ENCODE measurements at places on chromosomes 12 and 14. TPM values are rescaled to one million over a fixed set of nuclear protein-coding genes. Genes with fewer than 3 reads are reported as not detected.

Gene ETFBKMT
- 2.4 TPM for total RNA-seq

Gene KCNK13
- total RNA-seq: not detected

Gene DUSP16
- total RNA-seq: 5.9 TPM

- no peaks in the 10 kb centered on the region for H3K36me3 ChIP-seq
- peaks cover 18% of the 10 kb centered on the region for H3K4me1 ChIP-seq
- H3K4me3 ChIP-seq: no peak overlapping the region
- H3K27me3 ChIP-seq: no peaks in the 10 kb centered on the region
Observed at GRCh38 chr14:61512026-61512834, 183.1 kb upstream of the HIF1A start.

GRCh38 chr12:121424624-121424975 lies 24.7 kb downstream of the RNF34 start:
- H3K4me3 ChIP-seq: no peak overlapping the region
- H3K27me3 ChIP-seq: no peaks in the 10 kb centered on the region
- no peaks in the 10 kb centered on the region for H3K36me3 ChIP-seq
- DNase-seq: no peak
- peak overlapping the region; percentile 49 for H3K27ac ChIP-seq
- H3K4me1 ChIP-seq: peaks cover 25% of the 10 kb centered on the region

Data from B cell (primary cell).